Activated CD8-positive, alpha-beta memory T cell treated with anti-CD3 and anti-CD28 coated beads for 1 hour (primary cell): ENCODE measurements at places on chromosomes 2 and 18.

DNA sequence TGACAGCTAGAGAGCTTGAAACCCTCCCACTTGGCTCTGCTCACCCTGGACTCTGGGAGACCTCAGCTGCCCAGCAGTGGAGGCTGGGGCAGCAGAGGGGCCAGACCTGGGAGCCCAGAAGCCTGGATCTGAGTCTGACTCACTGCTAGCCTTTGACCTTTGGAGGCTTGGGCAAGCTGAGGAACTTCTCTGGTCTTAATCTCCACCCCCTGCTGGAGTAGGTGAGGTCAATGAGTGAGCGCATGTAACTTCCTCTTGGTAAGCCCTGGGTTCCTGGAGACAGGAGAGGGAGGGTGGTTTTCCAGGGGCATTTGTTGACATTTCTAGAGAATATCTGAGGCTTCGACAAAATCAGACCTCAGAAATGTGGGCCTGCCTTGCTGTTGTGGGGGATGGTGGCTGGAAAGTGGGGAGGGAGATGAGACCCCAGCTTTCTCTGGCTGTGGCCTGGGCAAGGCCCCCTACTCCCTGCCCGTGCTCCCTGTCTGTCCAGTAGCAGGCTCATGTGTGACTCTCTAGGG, 73.0 kb upstream of the YWHAQ start:
- no peak for DNase-seq

DNA sequence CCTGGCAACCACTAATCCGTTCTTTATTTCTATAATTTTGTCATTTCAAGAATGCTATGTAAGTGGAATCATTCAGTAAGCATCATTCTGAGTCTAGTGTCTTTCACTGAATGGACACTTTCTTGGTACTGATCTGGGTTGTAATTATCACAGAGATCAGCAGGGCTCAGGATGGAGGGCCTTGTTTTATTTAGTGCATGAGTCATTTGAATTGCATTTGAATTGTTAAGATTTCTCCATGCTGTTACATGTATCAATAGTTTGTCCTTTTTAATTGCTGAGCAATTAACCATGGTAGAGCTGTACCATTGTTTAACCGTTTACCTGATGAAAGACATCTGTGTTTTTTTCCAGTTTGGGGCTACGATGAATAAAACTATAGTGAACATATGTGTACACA, 256.4 kb downstream of the THSD7B start:
- DNase-seq: no peak

GRCh38 chr2:11290713-11291112, 53.7 kb downstream of the ROCK2 start:
- no peak for DNase-seq

DNA sequence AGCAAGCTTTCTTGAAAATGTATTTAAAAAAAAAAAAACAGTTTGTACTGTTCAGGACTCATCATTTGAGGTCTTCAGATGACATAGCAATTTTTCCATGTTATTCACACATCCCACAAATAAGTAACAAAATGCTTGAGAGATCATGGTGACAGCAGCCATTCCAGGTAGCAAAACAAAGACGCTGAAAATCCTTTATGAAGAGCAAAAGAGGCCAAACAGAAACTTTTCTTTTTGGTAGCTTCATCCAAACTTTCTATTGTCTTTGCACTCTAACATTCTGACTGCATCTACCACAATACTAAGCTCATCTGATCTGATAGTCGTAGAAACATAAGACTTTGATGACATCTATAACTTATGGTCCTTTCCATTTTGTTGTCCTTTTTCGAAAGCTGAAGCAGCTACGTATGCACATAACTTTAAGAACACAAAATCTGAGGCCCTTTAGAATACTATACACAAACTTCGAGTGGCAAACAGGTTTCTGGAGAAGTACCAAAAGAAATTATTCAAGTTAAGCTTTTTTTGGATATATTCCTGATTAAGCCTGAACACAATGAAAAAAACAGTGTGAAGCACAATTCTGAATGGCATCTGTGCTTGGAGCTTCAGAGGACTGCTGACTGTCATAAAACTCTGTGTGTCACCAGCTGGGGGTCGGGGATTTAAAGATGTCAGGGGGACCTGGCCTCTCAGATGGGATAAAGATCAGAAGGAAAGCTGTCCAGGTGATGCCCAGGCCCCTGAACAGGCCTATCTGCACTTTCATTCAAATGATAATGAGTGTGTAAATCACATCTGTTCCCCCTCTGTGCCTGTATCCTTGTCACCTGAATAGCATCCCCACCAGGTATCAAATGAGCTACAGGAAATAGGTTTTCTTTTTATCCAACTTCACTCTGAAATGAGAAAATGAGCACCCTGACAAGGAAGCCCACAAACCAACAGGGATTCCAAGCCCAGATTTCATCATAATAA, 75.8 kb downstream of the ZEB2 start:
- no peak for DNase-seq

DNA sequence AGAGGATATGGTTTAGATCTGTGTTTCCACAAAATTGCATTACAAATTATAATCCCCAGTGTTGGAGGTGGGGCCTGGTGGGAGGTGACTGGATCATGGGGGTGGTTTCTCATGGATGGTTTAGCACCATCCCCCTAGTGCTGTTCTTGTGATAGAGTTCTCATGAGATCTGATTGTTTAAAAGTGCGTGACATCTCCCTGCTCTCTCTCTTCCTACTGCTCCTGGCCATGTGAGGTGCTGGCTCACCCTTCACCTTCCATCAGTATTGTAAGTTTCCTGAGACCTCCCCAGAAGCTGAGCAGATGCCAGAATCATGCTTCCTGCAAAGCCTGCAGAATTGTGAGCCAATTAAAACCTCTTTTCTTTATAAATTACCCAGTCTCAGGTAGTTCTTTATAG, 33.1 kb downstream of the LHCGR start:
- DNase-seq: no peak
